ENCODE measurements at places on chromosomes 6 and 20.

GRCh38 chr20:62269378-62269777, 31.1 kb downstream of the OSBPL2 start:
- no peak for DNase-seq

DNA sequence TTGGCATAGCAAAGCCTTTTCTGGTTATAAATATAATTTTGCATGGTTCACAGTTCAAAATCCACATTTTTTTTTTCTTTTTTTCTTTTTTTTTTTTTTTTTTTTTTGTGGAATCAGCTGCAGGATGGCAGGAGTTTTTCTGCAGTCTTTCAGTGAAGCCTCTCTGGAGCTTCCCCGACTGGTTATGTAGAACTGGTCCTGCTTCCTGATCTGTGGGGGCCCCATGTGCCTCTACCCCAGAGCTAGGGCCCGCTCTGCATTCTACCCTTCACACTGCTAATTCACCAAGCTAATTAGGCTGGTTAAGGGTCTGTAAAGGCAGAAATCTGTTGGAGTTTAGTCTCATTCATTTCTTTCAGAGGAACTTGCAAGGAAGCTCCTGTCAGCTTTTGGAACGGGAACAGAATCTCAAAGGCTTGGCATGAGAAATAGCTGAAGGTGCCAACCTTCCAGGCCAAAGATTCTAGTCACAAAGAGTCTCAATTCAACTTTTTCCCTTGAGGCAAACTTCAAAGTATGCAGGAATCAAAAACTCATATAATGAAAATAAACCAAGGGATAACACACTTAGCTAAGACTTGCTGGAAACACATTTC, 45.5 kb downstream of the HMGN3 start:
- DNase-seq = no peak

GRCh38 chr6:15755526-15755925, 92.7 kb upstream of the DTNBP1 start:
- no peak for DNase-seq

DNA sequence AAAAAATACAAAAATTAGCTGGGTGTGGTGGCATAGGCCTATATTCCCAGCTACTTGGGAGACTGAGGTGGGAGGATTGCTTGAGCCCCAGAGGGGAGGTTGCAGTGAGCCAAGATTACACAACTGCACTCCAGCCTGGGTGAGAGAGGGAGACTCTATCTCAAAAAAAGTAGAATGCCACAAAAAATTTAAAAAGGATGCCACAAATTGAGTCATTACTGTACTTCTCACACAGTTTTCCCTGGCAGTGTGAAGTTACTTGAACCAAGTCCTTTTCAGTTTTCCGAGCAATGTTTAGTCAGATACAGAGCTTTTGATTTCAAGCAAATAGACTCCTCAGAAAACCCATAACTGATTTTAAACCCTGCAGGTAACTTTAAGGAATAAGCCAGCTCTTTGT, 53.3 kb downstream of the TNFRSF21 start:
- DNase-seq = no peak

- DNase-seq = peak; percentile 6
These were observed 84.0 kb upstream of the TULP1 start for GRCh38 chr6:35596448-35597442.

- no peak for DNase-seq
These were observed 2.3 kb downstream of the ZSCAN31 start for GRCh38 chr6:28333599-28334018.

DNA sequence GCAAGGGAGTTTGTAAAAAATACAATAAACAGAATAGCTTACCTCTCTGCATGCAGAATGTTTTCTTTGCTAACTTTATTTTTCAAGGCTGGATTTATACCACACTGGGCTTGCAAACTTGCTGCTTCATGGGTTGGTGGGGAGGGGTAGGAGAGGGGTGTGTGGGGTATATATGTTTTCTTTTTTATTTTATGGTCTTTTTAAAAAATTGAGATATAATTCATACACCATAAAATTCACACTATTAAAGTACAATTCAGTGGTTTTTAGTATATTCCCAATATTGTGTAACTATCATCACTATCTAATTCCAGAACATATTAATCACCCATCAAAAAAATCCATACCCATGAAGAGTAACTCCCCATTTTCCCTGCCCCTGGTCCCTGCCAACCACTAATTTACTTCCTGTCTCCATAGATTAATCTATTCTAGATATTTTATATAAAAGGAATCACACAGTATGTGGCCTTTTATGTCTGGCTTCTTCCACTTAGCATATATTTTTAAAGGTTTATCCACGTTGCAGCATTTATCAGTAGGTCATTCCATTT, 14.3 kb upstream of the TRPC4AP start:
- DNase-seq = no peak

- no peak for DNase-seq
These were observed 124.4 kb downstream of the KCNQ5 start for GRCh38 chr6:72746276-72746675.

DNA sequence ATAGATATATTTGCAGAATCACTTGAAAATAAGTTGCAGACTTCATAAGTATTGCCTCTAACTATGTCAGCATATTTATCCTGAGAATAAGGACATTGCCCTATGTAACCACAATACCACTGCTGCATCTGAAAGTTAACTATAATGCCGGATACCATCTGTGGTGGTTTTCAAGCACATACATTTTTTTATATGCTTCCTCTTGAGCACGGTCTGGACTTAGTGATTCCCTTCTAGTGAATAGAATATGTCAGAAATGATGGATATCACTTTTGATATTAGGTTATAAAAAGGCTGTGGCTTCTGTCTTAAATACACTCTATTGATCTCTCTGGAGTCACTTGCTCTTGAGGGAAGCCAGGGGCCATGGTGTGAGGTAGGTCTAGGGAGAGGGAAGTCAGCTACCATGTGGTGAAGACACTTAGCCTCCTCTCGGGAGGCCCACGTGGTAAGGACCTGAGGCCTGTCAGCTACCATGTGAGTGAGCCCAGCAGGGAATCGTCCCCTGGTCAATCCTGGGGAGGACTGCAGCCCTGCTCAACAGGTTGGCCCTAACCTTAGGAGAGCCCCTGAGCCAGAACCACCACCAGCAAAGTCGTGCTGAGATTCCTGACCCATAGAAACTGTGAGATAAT, 57.5 kb downstream of the CCDC170 start:
- DNase-seq = no peak

DNA sequence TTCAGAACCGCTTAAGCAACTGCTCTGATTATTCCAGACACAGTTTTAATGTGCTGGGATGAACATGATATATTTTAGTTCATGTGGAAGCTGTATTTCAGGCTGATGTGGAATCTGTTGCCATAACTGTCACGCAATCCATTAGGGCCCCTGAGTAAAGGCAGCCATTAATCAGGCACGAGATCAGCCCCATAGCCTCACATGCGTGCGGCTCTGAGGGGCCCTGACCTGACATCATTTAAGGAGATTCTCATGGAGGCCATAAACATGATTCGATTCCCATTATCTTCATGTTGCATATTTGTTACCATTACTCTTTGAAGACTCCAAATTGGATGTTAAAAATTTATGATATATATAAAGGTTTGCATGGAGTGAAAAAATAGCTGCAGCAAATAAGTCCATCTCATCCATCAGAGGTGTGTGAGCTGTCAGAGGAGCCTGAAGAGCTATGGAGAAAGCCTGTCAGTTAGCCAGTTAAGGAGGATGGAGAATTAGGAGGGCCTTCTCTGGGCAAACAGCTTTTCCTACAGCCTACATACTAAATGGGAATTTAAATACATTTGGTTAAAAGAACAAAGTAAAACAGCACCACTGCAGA, 89.6 kb downstream of the SOBP start:
- DNase-seq = no peak

DNA sequence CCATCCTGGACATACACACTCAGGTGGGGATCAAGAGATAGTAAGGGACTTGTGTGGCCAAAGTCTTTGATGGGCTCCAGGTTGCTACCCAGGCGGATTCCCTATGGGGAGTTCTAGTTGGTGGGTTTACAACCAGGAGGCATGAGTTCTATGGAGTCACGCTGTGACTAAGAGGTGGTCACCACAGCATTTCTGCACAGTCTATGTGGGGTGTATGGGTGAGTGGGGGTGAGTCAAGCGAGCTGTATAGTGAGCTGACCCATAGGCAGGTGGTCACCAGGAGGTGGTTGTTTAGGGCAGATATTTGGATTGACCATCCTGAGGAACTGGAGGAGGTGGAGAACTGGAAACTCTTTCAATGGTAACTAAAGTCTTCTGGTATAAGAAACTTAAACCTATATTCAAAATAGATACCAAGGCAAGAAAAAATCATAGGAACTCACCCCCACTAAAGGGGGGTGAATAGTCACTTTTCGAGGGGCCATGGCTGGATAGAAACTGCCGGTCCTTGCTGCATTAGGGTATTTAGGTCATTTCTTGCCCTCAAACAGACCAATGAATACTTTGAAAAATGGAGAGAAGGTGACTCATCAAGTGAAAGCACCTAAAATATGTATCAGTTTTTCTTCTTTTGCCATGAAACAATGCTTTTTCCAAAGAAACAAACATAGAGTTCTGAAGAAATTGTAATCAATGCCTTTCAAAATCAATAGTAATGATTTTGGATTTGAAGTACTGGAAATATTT, 84.3 kb upstream of the NRN1 start:
- DNase-seq = no peak

- no peak for DNase-seq
These were observed 65.3 kb upstream of the APCDD1L start for GRCh38 chr20:58580474-58580835.

DNA sequence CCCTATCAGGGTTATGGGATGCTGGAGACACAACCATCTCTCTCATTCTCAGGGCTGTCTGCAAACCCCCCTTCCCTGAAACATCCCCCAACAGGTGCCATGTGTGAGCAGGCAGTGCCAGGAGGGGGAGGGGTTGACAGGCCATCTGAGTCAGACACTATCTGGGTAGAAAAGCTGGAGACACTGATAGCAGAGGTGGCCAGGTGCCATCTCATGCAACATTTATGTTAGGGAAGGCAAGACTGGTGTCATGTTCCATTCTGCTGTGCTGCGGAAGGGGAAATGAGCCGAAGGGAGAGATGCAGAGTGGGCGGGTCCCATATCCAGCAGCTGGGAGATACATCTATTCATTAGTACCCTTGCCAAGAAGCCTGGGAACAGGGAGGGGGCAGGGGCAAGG, 3.5 kb downstream of the LHFPL5 start:
- no peak for DNase-seq

DNA sequence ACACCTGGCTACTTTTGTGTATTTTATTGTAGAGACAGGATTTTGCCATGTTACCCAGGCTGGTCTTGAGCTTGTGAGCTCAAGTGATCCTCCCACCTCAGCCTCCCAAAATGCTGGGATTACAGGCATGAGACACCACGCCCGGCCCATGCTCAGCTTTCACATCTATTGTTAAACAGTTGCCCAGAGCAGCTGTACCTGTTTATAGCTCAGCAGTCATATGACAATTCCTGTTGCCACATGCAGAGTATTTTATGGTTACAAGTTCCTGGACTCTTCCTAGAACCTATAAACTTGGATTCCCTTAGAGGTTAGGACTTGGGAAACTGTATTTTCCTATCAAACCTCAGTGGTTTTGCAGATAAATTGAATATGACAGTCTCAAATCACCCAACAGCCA, 188.3 kb upstream of the KCNG1 start:
- no peak for DNase-seq

DNA sequence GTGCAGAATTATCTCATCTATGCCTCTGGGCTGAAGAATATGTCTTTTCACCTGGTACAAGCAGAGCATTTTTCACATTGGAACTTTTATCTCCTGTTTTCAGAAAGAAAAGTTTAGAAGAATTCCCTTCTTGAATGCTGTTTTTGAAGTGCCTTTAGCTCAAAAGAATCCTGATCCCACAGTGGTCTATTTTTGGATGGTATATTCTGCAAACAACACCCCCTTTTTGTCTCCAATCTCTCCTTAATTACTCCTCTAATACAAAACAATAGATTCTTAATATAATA, 57.7 kb upstream of the HFE start:
- DNase-seq = no peak

GRCh38 chr6:150076196-150076893, 7.4 kb upstream of the ULBP3 start:
- DNase-seq = no peak

DNA sequence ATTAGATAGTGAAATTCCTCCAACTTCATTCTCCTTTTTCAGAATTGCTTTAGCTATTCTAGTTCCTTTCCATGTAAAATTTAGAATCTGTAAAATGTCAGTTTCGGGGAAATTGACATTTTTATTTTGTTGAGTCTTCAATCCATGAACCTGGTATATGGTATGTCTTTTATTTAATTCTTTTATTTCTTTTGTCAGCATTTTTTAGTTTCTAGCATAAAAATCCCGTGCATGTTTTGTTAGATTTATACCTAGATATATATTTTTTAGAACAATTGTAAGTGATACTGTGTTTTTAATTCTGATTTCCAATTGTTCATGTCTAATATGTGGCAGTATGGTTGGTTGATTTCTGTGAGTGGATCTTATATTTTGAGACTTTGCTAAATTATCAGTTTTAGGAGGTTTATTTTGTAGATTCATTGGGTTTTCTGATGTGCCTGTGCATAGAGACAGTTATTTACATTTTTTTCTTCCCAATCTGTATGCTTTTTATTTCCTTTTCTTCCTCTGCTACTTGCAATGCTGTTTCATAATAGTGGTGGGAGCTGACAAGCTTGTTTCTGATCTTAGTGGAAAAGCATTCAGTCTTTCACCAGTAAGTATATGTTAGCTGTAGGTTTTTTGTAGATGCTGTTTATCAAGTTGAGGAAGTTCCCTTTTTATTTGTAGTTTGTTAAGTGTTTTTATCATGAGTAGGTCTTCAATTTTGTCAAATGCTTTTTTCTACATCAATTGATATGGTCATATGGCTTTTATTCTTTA, 13.7 kb downstream of the TAB2 start:
- no peak for DNase-seq

DNA sequence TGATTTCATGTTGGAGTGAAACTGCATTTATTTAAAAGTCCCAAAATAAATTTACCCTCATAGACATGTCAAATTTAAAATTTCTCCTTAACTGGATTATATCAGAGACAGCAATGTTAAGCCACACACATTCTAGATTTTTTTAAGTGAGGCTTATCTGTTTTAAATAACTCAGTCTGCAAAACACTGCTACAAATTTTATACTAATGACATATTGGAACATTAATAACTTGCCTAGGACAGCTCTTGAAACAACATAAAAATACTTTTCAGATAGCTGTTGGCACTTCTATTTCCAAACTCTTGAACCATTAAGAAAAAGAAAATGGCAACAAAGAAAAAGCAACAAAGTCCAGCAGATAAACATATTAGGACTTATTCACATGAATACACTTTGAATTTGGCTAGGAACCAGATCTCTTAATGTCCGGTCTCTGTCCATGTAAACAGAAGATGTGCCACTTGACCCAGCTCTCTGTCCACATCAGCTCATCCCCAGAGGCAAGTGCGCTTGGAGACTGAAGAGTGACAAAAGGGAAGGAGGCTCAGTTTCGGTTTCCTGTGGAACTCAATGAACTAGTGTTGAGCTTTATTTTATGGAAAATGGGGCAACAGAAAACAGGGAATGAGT, 219.3 kb upstream of the THBS2 start:
- DNase-seq = no peak

All from amniotic stem cell (primary cell).